Cardiac atrium fibroblast (primary cell): ENCODE measurements at places on chromosomes 7 and 10. TPM values are rescaled to one million over a fixed set of nuclear protein-coding genes. Genes with fewer than 3 reads are reported as not detected.

The SFR1 gene
- 7.1 and 10.7 TPM in 2 replicates for total RNA-seq

The CABCOCO1 gene
- 0.81 TPM in 1 of 2 replicates, not detected in the other for total RNA-seq

The FOXP2 gene
- total RNA-seq = 0.16 TPM in 1 of 2 replicates, not detected in the other

The WIPF3 gene
- total RNA-seq = not detected in 2 replicates

The TRDMT1 gene
- total RNA-seq = 3.1 and 3.6 TPM in 2 replicates

The ATE1 gene
- 10.7 and 12.8 TPM in 2 replicates for total RNA-seq

The SUN3 gene
- total RNA-seq = not detected in 2 replicates

The MMP21 gene
- not detected in 2 replicates for total RNA-seq

The RAMP3 gene
- not detected in 2 replicates for total RNA-seq

The GIMAP4 gene
- total RNA-seq = 1.8 and 3.7 TPM in 2 replicates

The ELFN1 gene
- 0.65 and 1.1 TPM in 2 replicates for total RNA-seq

The C10orf67 gene
- not detected in 2 replicates for total RNA-seq

The CYP2W1 gene
- not detected in 2 replicates for total RNA-seq

The NUPR2 gene
- total RNA-seq = not detected in 2 replicates

The GPR22 gene
- total RNA-seq = not detected in 2 replicates

The SLC13A4 gene
- total RNA-seq = not detected in 2 replicates

The OR13A1 gene
- total RNA-seq = not detected in 2 replicates

The PPIF gene
- total RNA-seq = 40.7 and 44.6 TPM in 2 replicates

The SPDYE3 gene
- total RNA-seq = not detected in 2 replicates

The DGKI gene
- total RNA-seq = 0.36 and 1.8 TPM in 2 replicates

The LAMB1 gene
- 453 and 515 TPM in 2 replicates for total RNA-seq
